ENCODE measurements at places on chromosomes 5 and 9. TPM values are rescaled to one million over a fixed set of nuclear protein-coding genes. Genes with fewer than 3 reads are reported as not detected.

DNA sequence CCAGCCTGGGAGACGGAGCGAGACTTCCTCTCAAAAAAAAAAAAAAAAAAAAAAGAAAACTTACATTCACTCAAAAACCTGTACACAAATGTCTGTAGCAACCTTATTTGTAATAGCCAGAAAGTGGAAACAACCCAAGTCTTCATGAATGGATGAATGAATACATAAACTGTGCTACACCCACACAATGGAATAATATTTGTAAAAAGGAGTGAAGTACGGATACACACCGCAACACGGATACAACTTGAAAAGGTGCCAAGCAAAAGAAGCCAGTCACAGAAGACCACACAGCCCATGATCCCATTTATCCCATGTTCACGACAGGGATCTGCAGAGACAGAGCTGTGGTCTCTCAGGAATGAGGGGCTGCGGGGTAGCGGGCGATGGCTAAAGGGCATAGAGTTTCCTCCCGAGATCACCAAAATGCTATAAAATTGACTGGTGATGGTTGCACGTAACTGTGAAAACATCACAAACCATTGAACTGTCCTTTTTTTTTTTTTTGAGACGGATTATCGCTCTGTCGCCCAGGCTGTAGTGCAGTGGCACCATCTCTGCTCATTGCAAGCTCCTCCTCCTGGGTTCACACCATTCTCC is 76.2 kb upstream of the COL5A1 start:
- DNase-seq = no peak

GRCh38 chr5:62499756-62500155 is 78.9 kb upstream of the LRRC70 start:
- no peak for DNase-seq

DNA sequence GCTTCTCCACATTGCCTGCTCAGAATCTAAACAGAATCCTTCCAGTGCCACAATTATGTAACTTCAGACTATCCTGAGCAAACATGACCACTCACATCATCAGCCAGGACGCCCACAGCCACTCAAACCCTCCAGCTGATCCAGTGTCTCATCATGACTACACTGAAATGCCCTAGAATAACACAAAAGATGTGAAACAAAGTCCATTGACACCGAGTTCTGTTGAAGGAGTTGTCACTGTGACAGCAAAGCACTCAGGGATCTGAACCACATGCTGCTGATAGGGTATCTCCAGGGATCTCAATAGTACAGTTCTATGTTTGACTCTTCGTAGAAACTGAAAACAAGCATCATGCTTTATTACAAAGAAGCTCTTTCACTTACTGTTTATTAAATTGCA is 150.2 kb downstream of the GABBR2 start:
- DNase-seq = no peak

GRCh38 chr9:95980262-95981125 is 105.0 kb downstream of the ERCC6L2 start:
- DNase-seq = no peak

- peak; percentile 60 for DNase-seq
Observed at GRCh38 chr5:75034137-75034739, 18.1 kb downstream of the GCNT4 start.

GRCh38 chr5:99438619-99439018 is 509.8 kb upstream of the CHD1 start:
- no peak for DNase-seq

DNA sequence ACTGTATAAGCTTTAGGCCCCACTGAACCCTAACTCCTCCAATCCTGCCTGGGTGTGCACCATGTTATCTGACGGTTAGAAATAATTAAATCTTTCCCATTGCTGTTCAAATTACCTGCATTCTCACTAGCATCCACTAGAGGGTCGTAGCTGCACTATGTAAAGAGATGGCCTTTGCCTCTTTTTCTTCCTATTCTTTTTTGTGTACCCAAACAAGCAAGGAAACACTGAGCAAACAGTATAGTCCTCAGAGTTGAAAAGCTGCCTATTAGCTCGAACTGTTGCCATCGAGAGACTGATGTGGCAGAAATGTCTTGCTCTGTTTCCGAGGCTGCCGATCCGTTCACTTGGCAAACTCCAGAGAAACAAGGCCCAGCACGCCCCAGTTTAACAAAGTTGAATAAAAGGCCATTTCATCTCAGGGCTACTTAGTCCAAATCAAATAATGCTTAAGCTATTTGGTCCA is 163.8 kb upstream of the TRPM3 start:
- DNase-seq = no peak

DNA sequence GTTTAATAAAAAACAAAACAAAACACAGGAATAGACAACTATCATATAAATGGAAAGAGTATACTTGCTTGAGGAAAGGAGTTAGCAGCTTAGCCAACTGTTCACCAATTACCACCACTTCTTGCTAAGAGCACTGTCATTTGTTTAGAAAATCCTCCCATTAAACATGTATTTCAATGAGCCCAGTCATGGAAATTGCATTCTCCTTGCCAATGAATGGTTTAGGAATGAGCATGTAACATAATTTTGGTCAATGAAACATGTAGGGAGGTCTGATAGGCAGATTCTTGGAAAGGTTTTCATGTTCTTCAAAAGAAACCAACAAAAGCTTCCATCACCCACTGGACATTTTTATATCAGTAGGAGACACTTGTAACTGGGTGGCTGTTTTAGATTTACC is 502.8 kb upstream of the PAPPA start:
- no peak for DNase-seq

GRCh38 chr5:97044052-97044451 is 98.4 kb downstream of the LIX1 start:
- DNase-seq = no peak

DNA sequence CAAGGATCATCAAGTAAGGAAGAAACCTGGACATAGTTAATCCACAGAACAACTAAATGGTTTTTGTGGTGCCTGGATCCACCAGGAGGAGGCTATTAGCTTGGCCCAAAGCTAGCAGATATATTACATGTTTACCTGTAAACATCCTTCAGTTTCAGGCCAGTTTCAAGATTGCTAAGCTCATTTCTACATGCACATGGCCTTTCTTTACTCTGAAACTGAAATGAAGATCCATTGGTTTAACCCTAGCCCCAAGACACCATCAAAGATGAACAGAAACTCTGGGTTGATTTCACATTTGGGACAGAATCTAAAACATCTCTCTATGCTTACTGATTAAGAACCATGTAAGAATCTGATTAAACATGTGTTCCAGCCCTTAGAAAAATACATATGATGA is 611.8 kb downstream of the TLE1 start:
- DNase-seq = no peak

SETD9 gene
- polyA plus RNA-seq = 11.4 TPM

CDH18 gene
- not detected for polyA plus RNA-seq

PRR16 gene
- not detected for polyA plus RNA-seq

All from naive thymus-derived CD4-positive, alpha-beta T cell (primary cell).